ENCODE measurements at places on chromosomes 2 and 18. TPM values are rescaled to one million over a fixed set of nuclear protein-coding genes. Genes with fewer than 3 reads are reported as not detected.
A peak's percentile ranks its signal among the peaks of the same experiment; 100 is the strongest.

The CCT7 gene
- total RNA-seq, result 347 TPM

The FIGN gene
- total RNA-seq, result not detected

- H3K36me3 ChIP-seq, result peaks cover 7% of the 10 kb centered on the region
- H3K4me1 ChIP-seq, result no peaks in the 10 kb centered on the region
- H3K4me3 ChIP-seq, result no peak overlapping the region
Measured at GRCh38 chr18:75280427-75281280, 70.1 kb downstream of the TSHZ1 start.

- no peak overlapping the region for H3K4me3 ChIP-seq
- H3K27me3 ChIP-seq, result peaks cover 19% of the 10 kb centered on the region
- H3K36me3 ChIP-seq, result no peaks in the 10 kb centered on the region
- DNase-seq, result no peak
- no peaks in the 10 kb centered on the region for H3K4me1 ChIP-seq
- no peak overlapping the region for H3K27ac ChIP-seq
Measured at GRCh38 chr18:9854801-9855676, 30.7 kb upstream of the TXNDC2 start.

GRCh38 chr2:45675263-45675812 is 23.9 kb downstream of the PRKCE start:
- H3K4me1 ChIP-seq, result no peaks in the 10 kb centered on the region
- no peaks in the 10 kb centered on the region for H3K36me3 ChIP-seq
- DNase-seq, result no peak
- no peaks in the 10 kb centered on the region for H3K27me3 ChIP-seq
- H3K27ac ChIP-seq, result no peak overlapping the region

The CTAGE1 gene
- not detected for total RNA-seq

The EFR3B gene
- total RNA-seq, result 0.05 TPM

DNA sequence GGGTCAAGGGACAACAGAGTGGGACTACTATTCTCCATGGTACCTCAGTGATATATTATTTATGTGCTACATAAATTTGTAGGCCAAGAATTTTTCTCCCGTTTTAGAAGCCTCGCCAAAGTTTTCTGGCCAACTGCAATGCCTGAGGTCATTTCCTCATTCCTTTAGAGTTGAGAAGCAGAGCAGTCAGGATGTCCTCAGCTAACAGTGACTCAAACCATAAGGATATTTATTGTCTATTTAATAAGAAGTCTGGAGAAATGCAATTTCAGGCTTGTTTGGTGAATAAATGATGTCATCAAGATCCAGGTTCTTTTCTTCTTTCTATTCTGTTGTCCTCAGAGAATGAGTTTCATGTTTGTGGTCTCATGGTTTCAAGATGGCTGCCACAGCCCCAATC is 91.0 kb downstream of the ADCYAP1 start:
- no peaks in the 10 kb centered on the region for H3K27me3 ChIP-seq
- H3K4me1 ChIP-seq, result no peaks in the 10 kb centered on the region
- H3K4me3 ChIP-seq, result no peak overlapping the region
- DNase-seq, result no peak
- no peak overlapping the region for H3K27ac ChIP-seq
- H3K36me3 ChIP-seq, result no peaks in the 10 kb centered on the region

The STEAP3 gene
- 0.13 TPM for total RNA-seq

The PAX3 gene
- total RNA-seq, result not detected

- H3K36me3 ChIP-seq, result no peaks in the 10 kb centered on the region
- H3K27ac ChIP-seq, result no peak overlapping the region
- no peak overlapping the region for H3K4me3 ChIP-seq
- peaks cover 35% of the 10 kb centered on the region for H3K27me3 ChIP-seq
Measured at GRCh38 chr2:88196490-88197087, 26.4 kb downstream of the THNSL2 start.

The PDK1 gene
- total RNA-seq, result 46.1 TPM

The ANKRD23 gene
- 17.2 TPM for total RNA-seq

DNA sequence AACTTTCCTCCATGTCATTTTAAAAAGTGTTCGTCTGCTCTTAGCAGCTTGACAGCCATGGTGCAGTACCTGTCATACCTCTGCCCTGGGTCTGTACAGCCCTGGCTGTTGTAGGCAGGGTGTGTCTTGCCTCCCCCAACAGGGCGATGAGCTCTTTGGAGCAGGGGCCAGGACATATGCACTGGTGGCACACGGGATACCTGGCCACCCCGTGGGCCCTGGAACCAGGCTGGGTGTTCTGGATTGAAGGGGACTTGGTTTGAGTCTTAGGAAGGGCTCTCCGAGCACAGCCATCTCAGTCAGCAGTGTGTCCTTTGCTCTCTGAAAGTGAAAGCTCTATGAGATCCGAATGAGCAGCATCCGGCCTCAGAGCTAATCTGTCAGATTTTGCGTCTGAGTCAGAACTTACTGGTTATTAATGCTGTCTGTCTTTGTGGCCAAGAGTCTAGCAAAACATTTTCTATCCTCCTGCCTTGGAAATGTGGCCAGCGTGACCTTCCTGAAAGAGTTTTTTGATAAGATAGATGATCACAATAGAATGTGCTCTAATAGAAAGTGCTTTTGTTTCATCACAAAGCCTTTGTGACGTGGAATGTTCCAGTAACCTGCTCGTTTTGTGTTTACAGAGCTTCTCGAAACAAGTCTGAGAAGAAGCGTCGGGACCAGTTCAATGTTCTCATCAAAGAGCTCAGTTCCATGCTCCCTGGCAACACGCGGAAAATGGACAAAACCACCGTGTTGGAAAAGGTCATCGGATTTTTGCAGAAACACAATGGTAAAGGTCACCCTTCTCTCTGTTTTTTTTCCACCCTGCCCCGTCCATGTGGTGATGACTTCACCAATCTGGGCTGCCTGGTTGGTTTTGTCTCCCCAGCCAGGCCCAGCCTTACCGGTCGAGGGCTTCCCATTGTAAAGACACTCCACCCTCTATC is 77.3 kb upstream of the RPL31 start:
- H3K4me1 ChIP-seq, result peaks cover 4% of the 10 kb centered on the region
- peak overlapping the region; percentile 66 for H3K27ac ChIP-seq
- H3K36me3 ChIP-seq, result no peaks in the 10 kb centered on the region
- peak overlapping the region; percentile 29 for H3K4me3 ChIP-seq
- DNase-seq, result peak; percentile 35

DNA sequence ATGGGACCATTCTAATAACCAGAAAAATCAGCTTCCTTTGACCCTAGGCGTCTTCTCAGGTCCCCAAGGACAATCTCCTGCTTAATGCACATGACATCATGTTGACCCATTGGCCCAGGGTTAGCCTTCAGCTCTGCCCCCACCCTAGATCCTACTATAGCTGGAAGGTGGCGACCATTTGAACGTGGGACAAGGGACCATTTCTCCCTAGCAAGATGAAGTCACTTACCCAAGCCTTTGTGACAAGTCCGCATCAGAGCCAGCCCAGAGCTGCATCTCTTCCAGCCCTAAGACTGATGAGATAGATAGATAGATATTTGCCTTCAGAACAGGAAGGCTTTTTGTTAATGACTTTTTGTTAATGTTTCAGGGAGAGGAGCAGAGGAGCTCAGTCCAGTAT is 28.2 kb upstream of the TAF1B start:
- H3K27me3 ChIP-seq, result peaks cover 19% of the 10 kb centered on the region
- H3K27ac ChIP-seq, result no peak overlapping the region
- H3K4me1 ChIP-seq, result peaks cover 15% of the 10 kb centered on the region

DNA sequence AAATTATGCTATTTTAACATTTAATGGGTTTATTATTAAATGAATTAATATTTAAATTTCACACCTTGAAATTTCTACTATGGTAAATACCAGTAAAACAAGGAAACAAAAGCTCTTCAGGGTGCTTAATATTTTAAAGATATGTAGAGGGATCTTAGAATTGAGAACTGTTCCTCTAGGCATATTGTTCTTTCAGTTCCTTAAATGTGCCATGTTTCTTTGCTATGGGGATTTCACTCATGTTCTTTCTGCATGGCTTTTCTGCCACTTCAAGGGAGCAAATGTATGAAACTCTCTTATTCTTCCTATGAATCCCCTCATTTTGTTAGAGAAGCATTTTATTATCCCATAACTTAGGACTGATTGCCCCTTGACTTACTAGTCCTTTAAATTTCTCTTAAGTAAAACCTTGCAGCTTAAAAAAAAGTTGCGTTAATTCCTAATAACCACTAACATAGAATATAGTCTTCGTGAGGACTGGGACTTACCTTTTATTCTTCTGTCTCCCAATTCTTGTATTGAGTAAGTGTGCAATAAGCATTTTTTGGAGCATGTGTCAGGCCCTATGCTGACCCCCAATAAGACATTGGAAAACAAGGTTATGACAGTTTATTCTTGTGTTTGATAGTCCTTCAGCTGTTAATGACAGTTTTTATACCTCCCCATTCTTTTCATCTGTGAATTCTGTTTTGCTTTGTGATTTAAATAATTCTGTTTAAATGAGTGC is 95.7 kb downstream of the BIRC6 start:
- H3K36me3 ChIP-seq, result peaks cover 45% of the 10 kb centered on the region
- no peak for DNase-seq
- H3K4me3 ChIP-seq, result no peak overlapping the region

- no peaks in the 10 kb centered on the region for H3K27me3 ChIP-seq
- H3K36me3 ChIP-seq, result peaks cover 14% of the 10 kb centered on the region
- H3K4me3 ChIP-seq, result no peak overlapping the region
- H3K27ac ChIP-seq, result no peak overlapping the region
- DNase-seq, result no peak
- peaks cover 9% of the 10 kb centered on the region for H3K4me1 ChIP-seq
Measured at GRCh38 chr2:121489284-121489683, 41.4 kb upstream of the RNU4ATAC start.

DNA sequence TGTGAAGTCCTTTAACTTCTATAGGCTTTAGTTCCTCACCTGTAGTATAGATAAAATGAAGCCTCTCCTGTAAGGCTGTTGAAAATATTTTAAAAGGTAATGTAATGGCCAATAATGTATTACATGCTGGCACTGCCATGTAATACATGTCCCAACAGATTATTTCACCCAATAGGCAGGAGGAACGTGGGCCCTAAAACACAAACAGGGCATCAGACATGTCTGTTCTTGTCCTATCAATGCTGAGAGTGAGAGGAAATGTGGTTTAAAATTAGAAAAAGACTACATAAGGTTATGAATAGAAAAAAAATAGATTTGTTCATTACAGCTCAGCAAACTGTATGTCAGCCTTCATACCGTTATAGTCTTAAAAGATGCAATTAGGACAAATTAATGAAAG is 492.7 kb upstream of the DDX18 start:
- H3K27me3 ChIP-seq, result no peaks in the 10 kb centered on the region
- no peaks in the 10 kb centered on the region for H3K36me3 ChIP-seq
- no peak for DNase-seq

The AGBL5 gene
- 14.8 TPM for total RNA-seq

- peaks cover 2% of the 10 kb centered on the region for H3K27me3 ChIP-seq
- DNase-seq, result peak; percentile 81
- peaks cover 9% of the 10 kb centered on the region for H3K4me1 ChIP-seq
- H3K4me3 ChIP-seq, result no peak overlapping the region
Measured at GRCh38 chr2:109510136-109511028, 103.4 kb downstream of the SEPTIN10 start.

GRCh38 chr2:233331536-233331935 is 22.8 kb upstream of the DGKD start:
- H3K36me3 ChIP-seq, result peaks cover 6% of the 10 kb centered on the region
- peak overlapping the region; percentile 99 for H3K27ac ChIP-seq
- H3K27me3 ChIP-seq, result no peaks in the 10 kb centered on the region
- H3K4me3 ChIP-seq, result peak overlapping the region; percentile 61
- H3K4me1 ChIP-seq, result peaks cover 60% of the 10 kb centered on the region

DNA sequence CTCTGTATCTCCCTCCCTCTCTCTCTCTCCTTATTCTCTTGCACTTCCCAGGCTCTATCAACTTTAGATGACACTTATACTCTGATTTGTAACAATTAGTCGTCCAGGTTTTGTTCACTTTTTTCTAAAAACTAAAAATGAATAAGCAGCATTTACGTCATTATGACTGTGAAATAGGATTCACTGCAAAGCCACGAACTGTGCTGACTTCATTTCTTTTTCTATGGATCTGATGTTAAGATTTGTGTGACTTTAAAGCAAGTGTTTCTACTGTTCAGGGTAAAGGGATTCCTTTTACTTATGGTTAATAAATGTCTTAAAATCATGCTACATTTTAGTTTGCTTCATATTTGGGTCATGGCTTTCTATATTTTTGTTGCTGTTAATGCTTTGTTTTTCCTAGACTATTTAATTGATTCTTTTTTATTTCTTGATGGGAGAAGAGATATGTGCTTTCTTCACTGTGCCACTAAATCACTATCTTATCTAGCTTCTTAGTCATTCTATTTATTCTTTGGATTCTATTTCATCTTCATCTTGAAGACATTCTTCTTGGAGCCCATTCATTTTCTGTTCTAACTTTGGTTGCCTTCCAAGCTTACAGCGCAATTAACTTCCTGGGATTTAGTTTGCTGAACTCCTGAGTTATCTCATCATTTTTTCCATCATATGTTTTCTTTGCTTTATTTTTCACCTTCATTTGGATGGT is 480.4 kb upstream of the TRIB2 start:
- H3K27me3 ChIP-seq, result no peaks in the 10 kb centered on the region
- no peak overlapping the region for H3K4me3 ChIP-seq
- H3K27ac ChIP-seq, result no peak overlapping the region
- DNase-seq, result no peak
- H3K4me1 ChIP-seq, result no peaks in the 10 kb centered on the region
- H3K36me3 ChIP-seq, result no peaks in the 10 kb centered on the region

- no peak overlapping the region for H3K27ac ChIP-seq
- H3K27me3 ChIP-seq, result peaks cover 9% of the 10 kb centered on the region
- H3K4me1 ChIP-seq, result peaks cover 7% of the 10 kb centered on the region
- no peak for DNase-seq
- peaks cover 2% of the 10 kb centered on the region for H3K36me3 ChIP-seq
- no peak overlapping the region for H3K4me3 ChIP-seq
Measured at GRCh38 chr2:39725401-39725800, 53.7 kb downstream of the THUMPD2 start.

DNA sequence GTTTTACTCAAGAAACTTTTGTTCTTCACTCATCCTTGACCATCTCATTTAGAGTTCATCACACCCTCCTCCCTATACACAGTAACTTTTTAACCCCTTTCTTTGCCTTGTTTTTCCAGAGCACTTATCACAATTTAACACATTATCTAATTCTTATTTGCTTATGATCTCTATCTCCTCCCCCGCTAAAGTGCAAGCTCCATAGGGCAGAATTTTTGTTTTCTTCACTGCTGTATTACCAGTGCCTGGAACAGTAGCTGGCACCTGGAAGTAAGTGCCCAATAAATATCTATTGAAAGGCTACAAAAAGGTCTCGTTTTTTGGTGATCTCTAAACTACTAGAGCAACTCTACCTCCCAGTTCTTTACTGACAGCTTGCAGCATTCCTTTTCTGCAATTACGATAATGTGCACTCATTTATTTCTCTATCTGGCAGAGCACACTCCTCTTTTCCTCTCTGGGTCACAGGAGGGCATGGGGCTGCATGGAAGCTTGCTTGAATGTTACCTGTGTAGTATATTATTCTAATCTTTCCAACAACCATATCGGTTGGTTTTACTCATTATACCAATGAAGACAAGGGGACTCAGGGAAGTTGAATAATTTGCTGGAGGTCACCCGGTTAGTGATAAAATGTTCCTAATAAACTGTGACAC is 57.4 kb upstream of the CHST9 start:
- no peak overlapping the region for H3K27ac ChIP-seq
- H3K4me3 ChIP-seq, result no peak overlapping the region
